Activated CD4-positive, CD25-positive, alpha-beta regulatory T cell treated with anti-CD3 and anti-CD28 coated beads, Interleukin-2, amount 50 U/mL, for 24 hours (primary cell): ENCODE measurements at places on chromosomes 11 and 22.

DNA sequence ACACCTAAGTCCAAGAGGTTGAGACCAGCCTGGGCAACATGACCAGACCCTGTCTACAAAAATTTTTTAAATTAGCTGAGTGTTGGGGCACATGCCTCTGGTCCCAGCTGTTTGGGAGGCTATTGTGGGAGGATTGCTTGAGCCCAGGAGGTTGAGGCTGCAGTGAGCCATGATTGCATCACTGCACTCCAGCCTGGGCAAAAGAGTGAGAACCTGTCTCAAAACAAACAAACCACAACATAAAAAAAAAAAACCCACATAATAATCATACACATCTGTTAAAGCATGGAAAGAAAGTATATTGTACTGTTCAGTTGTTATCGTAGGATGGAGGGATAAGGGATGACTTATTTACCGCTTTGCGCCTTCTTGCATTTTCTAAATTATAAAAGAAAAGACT, 35.9 kb upstream of the GRK2 start:
- ATAC-seq = no peak

GRCh38 chr11:27443746-27444507, 28.7 kb downstream of the LGR4 start:
- no peak for ATAC-seq

GRCh38 chr11:64620381-64620971, 29.5 kb downstream of the SLC22A12 start:
- ATAC-seq = no peak

DNA sequence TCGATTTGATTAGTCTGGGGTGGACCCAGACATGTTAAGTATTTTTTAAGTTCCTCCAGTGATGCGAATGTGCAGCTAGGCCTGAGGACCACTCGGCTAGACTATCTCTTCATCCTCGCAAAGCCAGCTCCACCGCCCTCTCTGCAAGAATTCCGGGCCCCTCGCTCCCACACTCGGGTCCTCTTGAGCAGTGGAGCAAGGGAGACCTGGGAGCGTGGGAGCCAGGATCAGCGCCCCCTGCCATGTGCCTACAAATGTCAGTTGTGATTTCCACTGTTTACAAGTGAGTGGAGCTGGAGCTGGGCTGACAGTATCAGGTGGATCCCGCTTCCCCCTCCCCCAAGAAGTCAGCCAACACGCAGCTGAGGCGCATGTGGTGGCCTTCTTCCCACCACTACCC, 6.7 kb downstream of the B3GNT6 start:
- no peak for ATAC-seq

- ATAC-seq = no peak
These were observed 1.7 kb upstream of the WEE1 start for GRCh38 chr11:9571763-9572115.
